ENCODE measurements at places on chromosomes 12 and 14.
A peak's percentile ranks its signal among the peaks of the same experiment; 100 is the strongest.

DNA sequence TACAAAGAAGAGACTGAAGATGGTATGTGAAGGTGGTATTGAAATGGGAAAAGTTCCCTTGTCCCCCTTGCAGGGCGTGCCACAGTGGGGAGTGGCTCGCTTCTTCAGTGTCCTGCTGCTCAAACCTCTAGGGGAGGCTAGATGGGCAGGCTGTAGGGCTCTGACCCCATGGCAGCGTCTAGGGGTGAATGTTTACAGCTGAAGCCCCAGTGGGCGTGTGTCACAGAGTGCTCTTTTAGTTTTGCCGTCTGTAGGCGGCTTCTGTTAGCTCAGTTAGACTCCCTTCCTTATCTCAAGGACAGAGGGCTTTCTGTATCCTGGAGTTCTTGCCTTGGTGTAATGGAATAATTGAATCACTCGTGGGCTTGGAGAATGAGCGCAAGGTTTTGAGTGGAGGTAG, 266.2 kb downstream of the RAD51B start:
- no peak for DNase-seq

DNA sequence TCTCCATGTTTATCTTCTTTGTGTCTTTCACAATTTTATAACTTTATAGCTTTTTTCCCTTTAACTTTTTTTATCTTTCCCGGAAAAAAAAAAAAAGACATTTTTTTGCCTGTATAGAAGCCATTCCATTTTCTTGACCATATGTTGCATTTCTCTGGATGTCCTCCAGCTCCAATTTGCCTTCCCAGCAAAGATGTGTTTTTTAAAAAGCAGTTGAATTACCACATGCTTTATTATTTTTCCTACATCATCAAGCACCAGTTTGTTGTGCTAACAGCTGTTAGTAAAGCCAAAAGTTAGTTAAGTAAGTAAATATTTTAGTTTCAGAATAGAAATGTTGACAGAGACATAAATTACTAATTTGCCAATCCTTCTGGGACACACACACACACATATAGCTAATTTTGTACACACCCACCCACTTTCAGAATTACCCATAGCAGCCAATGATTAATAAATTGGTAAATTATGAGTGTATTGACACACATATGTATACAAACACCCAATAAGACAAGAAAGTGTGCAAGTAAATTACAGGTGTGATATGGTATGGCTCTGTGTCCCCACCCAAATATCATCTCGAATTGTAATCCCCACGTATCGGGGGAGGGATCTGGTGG, 118.3 kb downstream of the SLC38A6 start:
- peak; percentile 80 for DNase-seq

- DNase-seq, result no peak
Measured at GRCh38 chr12:65666876-65667275, 157.4 kb upstream of the HMGA2 start.

DNA sequence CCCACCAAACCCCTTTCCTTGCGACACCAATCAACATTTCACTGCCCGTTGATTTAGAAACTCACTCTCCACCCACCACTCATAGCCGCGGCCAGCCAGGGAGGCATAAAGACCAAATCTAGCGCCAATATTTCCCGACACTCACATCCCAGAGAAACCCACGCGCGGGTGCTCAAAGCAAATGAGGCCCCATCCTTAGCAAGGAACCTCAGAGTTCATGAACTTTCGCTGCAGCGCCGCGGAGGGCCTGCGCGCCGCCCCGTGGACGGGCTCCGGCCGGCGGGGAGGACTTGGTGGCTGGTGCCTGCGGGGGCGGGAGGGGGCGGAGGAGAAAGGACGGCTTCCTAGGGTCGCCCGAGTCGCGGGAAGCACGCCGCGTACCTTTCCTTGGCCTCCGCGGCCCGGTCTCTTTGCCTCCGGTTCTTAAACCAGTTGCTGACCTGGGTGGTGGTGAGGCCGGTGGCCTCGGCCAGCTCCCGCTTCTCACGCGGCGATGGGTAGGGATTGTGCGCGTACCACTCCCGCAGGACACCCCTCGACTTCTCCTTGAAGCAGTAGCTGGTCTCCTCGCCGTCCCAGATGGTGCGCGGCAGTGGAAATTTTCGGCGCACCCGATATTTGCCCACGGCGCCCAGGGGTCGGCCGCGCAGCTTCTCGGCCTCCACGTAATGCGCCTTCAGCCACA, 886 bp downstream of the SIX1 start:
- DNase-seq, result no peak

DNA sequence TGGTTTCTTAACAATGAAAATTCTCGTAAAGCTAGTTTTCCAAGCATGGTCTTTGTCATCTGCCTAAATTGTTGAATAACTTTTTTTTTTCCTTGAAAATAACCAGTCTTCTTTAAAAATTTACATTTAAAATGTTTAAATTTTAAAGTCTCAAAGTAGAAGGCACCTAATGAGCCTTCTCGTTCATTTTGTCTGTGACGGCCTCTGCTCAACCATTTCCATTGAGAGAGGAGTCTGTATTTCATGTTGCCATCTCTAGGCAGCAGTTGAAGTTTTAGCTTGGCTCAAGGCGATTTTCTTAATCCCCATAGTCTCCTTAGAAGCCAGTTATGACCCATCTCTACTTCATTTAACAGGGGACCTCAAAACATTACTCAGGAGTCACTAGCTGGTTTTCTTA, 69.1 kb downstream of the PAPOLA start:
- DNase-seq, result no peak

- DNase-seq, result no peak
Measured at GRCh38 chr14:83255015-83255726, 1721.5 kb upstream of the SEL1L start.

DNA sequence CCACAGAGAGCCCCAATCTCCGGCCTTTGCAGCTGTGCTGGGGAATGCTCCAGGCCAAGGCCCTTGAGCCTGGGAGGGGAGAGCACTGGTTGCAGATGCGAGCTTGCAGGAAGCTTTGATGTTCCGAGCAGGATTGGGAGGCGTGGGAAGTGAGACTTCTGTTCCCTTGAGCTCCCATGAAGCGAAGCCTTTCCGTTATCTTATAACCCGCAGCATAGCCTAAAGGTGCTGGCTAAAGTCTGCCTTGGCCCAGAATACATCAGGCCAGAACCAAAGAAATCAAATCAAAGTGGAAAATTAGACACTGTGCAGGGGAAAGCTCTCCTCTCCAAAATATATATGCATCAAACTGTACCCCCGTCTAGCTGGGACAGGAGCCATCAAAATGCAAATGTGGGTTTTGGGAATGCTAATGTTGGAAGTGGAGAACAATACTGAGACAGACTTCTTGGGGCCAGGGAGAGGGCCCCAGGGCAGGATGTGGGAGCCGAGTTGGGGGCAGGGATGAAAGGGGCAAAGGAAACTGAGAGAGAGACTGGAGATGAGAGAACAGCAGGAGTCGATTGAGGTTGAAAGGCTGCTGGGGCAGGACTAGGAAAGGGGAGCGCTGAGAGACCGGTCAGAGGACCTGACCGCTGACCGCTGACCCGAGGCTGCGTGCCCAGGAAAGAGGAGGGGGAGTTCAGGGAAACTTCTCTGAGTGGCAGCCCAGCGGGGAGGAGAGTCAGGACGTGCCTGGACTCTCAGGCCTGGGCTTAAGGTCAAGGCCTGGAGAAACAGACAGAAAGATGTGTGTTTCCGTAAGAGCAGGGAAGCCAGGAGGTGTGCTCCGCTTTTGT, 152.2 kb upstream of the PARP11 start:
- DNase-seq, result no peak

DNA sequence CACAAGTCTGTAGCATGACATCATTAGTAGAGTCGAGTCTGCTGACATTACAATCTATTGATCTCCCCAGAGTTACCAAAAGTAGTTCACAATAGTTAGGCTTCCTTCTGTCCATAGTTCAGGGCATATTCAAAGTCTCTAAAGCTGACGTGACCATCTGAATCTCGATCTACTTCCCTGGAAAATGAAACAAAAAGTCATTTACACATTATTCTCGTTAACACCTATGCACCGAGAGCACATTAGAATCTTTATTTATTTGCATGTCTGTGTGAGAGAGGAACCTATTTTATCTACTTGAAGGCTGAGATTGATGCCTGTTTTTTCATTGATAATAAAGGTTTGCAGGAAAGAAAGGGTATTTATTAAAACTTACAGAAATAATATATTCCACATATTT, 157.4 kb downstream of the EFCAB11 start:
- no peak for DNase-seq

DNA sequence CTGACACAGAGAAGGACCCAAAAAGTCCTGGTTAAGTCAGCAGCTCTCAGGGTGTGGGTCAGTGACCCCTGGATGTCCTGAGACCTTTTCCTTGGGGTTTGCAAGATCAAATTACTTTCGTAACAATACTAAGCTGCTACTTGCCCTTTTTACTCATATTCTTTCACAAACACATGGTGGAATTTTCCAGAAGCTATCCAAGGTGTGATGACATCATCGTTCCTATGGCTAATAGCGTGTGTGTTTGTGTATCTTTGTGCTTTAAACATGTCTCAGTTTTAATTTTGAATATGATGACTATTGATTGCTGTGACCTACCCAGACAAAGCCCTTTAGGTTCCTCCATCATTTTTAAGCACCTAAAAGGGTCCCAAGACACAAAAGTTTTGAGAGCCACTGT, 176.2 kb downstream of the PHETA1 start:
- DNase-seq, result no peak

DNA sequence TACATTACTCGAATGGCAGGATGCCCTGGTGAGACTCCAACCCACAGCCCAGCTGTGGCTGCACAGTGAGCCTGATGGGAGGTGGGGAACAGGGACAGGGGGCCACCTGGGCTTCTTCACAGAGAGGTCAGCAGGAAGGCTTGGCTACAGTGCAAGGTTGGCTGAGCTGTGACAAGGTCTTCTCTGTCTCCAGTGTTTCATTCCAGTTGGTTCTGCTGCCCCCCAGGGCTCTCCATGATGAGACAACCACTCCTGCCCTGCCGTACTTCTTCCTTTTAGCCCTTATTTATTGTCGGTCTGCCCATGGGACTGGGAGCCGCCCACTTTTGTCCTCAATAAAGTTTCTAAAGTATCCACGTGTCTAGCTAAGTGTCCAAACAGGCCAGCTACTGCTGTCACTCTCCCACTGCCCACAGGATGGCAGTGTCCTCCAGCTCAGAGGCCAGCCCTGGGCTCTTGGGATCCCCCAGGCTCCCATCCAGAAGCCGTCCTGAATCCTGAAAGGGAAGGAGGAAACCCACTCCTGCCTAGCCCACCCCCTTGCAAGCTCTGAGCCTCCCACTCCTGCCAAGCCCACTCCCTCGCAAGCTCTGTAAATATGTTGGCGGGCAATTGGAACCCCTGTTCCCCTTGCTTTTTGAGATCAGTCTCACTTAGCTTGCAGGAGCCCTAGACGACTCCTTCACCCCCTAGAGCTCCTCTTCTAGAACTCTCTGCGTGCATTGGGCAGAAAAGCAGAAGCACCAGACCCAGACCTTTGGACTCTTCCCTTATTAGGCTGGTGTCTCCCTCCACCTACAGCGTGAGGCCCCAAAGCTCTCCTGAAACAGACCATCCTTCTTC, 5.4 kb downstream of the C1QL4 start:
- peak; percentile 85 for DNase-seq

DNA sequence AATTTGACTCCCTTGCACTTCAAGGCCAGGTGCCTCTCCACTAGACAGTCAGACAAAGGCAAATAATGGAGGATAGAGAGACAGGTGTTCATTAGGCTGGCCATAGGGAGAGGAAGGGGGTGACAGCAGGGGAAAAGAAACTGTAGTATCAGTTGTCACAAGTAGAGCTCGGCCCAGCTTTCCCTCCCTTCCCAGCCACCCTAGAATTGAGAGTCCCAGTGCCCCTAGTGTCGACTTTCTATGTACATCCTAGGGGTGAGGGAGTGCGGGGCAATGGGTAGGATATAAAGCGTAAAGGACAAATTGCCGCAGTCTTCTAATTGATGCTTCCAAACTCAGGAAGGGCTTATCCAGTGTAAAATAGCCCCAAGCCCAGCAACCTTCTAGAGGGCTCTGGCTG, 39.0 kb downstream of the BAZ2A start:
- no peak for DNase-seq

GRCh38 chr14:96229315-96229714, 24.7 kb downstream of the BDKRB2 start:
- no peak for DNase-seq

DNA sequence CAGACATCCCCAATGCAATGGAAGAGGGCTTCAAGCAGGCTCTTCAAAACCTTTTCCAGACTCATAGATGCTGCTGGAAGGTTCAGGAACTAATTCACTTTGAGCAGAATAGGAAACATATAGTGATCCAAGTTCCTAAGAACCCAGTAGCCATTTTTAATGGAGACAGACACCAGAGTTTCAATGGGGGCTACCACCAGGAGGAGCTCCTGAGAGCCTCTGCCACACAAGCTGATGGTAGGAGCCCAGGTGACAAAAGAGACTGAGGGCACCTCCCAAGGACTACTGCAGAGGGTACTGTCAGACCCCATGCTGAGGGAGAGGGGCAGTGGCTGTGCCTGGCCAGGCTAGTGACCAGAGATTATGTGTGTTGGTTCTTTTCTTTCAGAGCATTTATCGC, 45.9 kb downstream of the IFNG start:
- DNase-seq, result no peak

DNA sequence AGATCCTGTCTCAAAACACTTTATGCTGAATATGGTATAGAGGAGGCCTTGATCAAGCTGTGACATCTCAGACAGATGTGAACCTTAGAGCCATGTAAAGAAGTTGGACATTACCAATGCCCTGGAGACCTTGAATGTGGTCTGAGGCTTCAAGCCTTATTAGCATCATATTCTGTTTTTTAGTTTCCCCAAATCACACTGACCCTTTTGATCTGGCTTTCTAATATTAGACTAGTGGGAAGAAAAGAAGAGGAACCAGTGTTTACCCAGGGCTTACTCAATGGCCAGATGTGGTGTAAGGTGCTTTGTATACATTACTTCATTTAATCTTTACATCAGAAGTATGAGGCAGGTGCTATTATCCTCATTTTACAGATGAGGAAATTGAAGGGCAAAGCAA, 10.6 kb upstream of the TBPL2 start:
- DNase-seq, result no peak

DNA sequence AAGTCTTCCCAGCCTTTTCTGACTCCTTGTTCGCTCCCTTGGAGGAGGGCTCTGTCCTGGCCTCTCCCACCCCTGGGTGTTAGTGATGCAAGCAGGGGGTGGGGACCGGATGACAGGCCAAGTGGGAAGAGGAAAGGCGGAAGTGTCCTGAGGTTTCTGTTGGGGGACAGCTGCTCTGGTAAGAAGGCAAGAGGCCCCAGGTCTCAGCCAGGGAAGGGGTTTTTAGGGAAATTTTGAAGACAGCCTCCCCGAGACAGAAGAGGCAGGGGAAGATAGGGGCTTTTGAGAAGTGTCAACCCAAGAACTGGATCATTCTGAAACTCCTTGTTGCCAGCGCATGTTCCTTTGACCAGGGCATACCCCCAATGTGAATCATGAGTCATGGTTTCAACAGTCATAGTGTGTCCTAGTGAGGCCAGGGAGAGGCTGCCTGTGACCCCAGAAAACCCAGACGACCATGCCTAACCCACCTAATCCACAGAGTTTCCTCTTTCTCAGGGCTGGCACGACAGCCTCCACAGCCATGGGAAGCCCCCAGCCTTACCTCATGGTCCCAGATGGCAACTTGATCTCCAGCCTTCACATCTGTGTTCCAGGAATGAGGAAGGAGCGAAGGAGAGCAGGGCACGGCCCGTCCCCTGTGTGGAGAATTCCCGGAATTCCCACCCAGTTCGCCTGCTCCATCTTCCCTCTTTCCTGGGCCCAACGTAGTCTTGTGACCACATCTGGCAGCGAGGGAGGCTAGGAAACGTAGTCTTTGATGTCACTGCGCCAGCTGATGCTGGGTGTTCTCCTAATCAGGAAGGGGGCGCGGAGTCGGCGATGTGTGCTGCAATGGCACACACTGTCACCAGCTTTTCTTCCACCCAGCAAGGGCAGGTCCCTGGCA, 4.9 kb upstream of the GPR132 start:
- no peak for DNase-seq

GRCh38 chr12:62166525-62166924, 93.7 kb upstream of the USP15 start:
- DNase-seq, result no peak

All from spinal cord (tissue), 10 donors.